ENCODE measurements at places on chromosomes 4 and X.

- no peak for DNase-seq
- no peak overlapping the region for H3K27ac ChIP-seq
- no peaks in the 10 kb centered on the region for H3K4me1 ChIP-seq
- H3K4me3 ChIP-seq = no peak overlapping the region
- H3K27me3 ChIP-seq = no peaks in the 10 kb centered on the region
Observed at GRCh38 chr4:174553828-174554227, 31.5 kb upstream of the HPGD start.

GRCh38 chr4:10035130-10035529, 13.8 kb upstream of the SLC2A9 start:
- H3K36me3 ChIP-seq = no peaks in the 10 kb centered on the region
- H3K27ac ChIP-seq = no peak overlapping the region
- no peak overlapping the region for H3K4me3 ChIP-seq
- no peaks in the 10 kb centered on the region for H3K27me3 ChIP-seq
- H3K4me1 ChIP-seq = peaks cover 15% of the 10 kb centered on the region

DNA sequence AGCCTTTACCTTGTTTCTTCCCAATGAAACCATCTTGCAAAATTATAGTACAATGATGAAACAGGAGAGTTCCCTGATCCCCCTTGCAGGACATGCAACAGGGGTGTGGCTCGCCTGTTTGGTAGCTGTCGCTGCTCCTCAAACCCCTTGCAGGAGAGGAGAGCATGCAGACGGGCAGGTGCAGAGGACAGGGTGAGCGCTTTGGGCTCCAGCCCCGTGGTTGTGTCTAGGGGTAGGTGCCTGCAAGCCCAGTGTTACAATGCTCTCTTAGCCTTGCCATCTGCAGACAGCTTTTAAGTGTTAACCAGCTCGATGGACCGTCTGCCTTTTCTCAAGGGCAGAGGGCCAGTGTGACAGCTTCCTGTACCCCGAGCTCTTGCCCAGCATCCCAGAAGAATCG, 102.0 kb downstream of the TAB3 start:
- peaks cover 36% of the 10 kb centered on the region for H3K27me3 ChIP-seq
- H3K4me3 ChIP-seq = no peak overlapping the region
- no peak overlapping the region for H3K27ac ChIP-seq
- H3K4me1 ChIP-seq = peaks cover 23% of the 10 kb centered on the region
- no peak for DNase-seq

DNA sequence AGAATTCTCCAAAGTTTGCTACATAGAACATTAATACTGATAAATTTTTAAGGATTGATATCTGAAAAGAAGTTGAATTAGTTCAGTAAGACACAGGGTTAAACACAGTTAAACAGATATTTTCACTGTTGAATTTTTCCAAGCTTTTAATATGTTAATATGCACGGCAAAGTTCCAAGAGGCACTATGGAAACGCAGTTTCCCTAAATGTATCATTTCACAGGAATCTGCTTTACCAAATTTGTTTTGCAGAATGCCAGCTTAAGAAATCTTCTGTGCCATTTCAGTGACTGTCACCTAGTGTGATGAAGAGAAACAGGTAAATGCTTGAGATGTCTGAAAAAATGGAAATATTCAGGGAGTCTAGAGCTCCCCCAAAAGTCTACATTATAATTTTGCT, 395.9 kb upstream of the GRIA3 start:
- H3K4me3 ChIP-seq = no peak overlapping the region
- no peaks in the 10 kb centered on the region for H3K4me1 ChIP-seq
- DNase-seq = no peak

- H3K27me3 ChIP-seq = peaks cover 40% of the 10 kb centered on the region
- no peak within 1 kb of the TSS for H3K4me3 ChIP-seq
- no peaks in the 10 kb centered on the region for H3K4me1 ChIP-seq
- no peaks in the 10 kb centered on the region for H3K36me3 ChIP-seq
- DNase-seq = no peak
Observed at GRCh38 chrX:111411983-111412382, at the start of gene DCX. Gene DCX (minus strand): TSS chrX:111412192. CDS start chrX:111410398, 1,794 bp downstream.

DNA sequence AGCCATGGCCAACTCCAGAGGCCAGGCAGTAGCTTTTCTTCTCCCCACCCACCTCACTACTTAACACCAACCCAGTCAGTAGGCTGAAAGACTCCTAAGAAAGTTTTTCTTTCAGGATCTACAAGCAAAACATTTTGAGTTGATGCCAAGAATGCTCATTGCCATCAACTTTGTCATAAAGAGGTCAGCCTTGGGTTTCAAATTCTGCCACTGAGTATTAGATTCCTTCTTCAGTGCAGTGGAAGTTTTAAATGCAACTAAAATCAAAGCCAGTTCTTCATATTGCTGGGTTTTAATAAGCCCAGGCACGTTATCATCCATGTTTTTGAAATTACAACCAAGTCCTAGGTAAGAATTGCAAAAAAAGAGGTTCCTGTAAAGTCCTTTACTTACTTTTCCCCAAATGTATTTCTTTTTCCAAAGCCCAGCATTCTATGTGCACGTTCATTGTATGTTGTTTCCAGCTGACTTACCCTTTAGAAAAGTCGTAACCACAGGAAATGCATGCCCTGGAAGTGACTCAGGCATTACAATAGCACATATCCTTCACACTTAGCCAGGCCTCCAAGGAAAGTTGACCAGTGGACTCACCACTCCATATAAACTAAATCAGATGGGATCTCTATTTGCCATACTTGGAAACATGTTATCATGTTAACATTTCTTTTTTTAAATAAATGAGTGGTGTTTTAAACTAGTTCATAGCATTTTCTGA, 229.9 kb downstream of the SOX3 start:
- no peak for DNase-seq
- H3K4me1 ChIP-seq = no peaks in the 10 kb centered on the region
- H3K36me3 ChIP-seq = no peaks in the 10 kb centered on the region
- no peak overlapping the region for H3K27ac ChIP-seq

DNA sequence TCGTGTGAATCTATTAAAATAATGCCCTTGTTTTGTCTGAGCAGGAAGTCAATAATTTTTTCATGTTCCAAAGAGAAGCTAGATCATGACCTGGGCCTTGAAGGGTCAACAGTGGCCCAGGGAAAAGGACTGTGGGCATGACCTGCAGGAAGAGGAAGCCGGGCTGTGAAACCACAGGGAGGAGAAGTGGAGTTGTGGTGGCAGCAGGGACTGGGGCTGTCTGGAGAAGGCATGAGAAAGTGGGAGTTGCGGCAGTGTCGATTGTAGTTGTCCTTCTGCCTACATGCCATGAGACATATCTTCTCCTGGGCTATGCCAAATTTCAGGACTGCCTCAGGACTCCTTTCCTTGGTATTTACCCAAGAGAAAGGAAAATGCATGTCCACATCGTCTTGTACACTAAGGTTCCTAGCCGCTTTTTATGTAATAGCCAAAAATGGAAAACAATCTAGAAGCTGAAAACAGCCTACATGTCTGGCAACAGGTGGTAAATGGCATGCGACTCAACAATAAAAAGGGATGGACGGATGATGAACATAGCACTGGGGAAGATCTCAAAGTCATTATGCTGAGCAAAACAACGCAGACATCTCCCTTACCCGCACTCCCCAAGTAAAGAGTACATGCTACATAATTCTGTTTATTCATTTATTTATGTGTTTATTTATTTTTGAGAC, 13.6 kb upstream of the PTTG2 start:
- peaks cover 6% of the 10 kb centered on the region for H3K4me1 ChIP-seq
- no peak overlapping the region for H3K27ac ChIP-seq
- no peak for DNase-seq
- no peak overlapping the region for H3K4me3 ChIP-seq
- H3K27me3 ChIP-seq = no peaks in the 10 kb centered on the region

DNA sequence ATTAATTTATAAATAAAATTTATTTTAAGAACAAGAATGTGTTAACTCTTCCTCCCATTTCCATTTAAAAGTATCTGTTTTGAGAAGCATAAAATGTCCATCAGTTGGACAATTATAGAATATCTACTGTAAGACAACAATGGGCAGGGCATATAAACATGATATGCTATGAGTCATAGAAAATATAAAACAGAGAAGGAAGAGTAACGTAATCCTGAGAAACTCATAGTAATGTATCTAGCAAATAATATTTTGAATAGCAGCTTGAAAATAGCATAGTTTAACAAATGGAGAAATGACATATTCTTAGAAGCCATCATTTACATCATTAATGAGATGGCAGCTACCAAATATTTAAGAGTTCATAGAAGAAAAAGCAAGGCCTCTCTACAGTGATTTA, 820.3 kb upstream of the PCDH10 start:
- H3K36me3 ChIP-seq = no peaks in the 10 kb centered on the region
- no peak overlapping the region for H3K27ac ChIP-seq
- no peak overlapping the region for H3K4me3 ChIP-seq
- no peaks in the 10 kb centered on the region for H3K27me3 ChIP-seq
- no peak for DNase-seq
